ENCODE measurements at places on chromosomes 6 and 20.

- no peak for DNase-seq
Measured at GRCh38 chr6:31727034-31727716, 1.9 kb downstream of the DDAH2 start.

- no peak for DNase-seq
Measured at GRCh38 chr6:100838011-100838410, 43.1 kb downstream of the ASCC3 start.

DNA sequence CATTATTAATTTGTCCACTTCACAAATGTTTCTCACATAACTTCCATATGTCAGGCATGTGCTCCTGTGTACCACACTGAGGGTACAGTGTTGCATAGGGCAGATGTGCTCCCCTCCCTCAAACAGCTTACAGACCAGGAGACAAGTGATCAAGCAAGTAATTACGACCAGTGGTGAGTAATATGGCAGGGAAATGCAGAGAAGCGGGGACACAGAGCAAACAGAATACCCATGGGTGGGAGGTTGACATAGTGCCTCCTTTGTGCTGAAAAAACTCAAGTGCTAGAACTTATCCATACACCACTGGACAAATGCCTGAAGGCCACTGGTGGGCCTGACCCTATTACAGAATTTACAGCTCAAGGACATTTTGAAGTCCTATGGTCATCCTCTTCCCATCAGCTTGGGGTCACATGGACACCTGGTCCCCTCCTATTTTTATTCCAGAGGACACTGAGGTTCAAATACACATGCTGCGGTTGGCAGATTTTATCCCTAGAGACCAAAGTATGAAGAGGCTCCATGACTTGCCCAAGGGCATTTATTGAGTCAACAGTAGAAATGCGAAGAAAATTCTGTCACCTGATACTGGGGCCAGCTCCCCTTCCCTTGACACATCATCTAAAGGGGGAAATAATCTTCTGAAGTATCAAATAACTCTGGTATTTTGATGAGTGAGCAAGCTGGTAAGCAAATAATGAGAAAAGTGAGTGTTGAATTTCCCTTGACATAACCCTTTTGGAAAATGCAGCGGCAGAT lies 116.6 kb downstream of the QRSL1 start:
- no peak for DNase-seq

GRCh38 chr6:26123675-26123946 lies 36.4 kb downstream of the HFE start:
- no peak for DNase-seq

GRCh38 chr6:108423982-108424705 lies 129.3 kb downstream of the AFG1L start:
- DNase-seq, result no peak

- no peak for DNase-seq
Measured at GRCh38 chr6:8858854-8859331, 423.5 kb upstream of the SLC35B3 start.

- DNase-seq, result no peak
Measured at GRCh38 chr20:62952373-62952967, at the start of gene SLC17A9. TSS of gene SLC17A9 (plus strand) at chr20:62952709. CDS start at chr20:62952831, 122 bp downstream.

GRCh38 chr6:69294407-69294806 lies 502.4 kb downstream of the LMBRD1 start:
- DNase-seq, result no peak

GRCh38 chr20:51258582-51259165 lies 235.8 kb upstream of the KCNG1 start:
- no peak for DNase-seq

- no peak for DNase-seq
Measured at GRCh38 chr20:38840053-38840893, 34.8 kb downstream of the PPP1R16B start.

DNA sequence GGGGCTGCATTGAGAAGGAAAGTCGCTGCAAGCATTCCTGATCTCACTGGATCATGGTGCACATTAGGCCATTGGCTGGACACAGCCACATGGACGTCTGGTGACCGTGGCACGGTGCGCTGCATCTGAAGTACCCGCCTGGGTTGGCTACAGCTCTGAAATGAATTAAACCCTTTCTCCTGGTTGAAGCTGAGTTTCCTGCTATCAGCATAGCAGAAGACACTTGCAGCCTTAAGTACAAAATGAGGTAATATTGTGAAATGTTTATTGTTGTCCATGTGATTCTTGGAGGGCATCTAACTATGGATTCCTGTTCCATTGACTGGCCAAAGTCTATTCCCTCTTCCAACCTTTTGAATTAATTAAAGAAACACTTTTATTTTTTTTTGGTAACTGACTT lies 89.8 kb upstream of the ADTRP start:
- no peak for DNase-seq

DNA sequence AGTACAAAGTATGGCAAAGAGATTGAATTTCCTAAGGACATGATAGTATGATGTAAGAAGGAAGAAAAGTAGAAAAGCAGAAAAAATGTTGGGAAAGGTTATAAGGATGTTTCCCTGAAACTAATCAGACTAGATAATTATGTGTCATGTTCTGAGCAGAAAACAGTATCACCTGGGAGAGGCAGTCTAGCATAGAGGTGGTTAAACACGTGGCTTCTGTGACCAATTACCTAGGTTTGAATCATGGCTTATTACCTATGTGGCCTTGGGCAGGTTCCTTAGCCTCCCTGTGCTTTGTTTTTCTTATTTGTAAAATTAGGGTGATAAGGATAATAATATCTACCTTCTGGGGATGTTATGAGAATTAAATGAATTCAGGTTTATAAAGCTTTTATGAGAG lies 38.0 kb downstream of the SCGN start:
- DNase-seq, result no peak

- no peak for DNase-seq
Measured at GRCh38 chr20:22429175-22430153, 154.9 kb downstream of the FOXA2 start.

GRCh38 chr6:134657343-134657742 lies 292.6 kb downstream of the ALDH8A1 start:
- no peak for DNase-seq

DNA sequence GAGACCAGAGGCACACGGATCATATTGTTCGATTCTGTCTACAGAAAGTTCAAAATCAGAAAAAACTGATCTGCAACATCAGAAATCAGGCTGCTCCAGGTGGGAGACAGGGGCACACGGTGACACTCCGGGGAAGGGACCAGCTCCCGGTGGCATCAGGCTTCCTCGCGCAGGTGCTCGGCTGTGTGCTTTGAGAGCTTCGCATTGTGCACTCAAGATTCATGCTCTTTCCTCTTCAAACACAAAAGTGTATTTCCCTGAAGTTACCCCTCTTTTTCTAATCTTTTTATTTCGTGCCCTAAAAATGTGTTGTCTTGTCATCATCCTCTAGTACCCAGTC lies 108.1 kb downstream of the DLL1 start:
- no peak for DNase-seq

- no peak for DNase-seq
Measured at GRCh38 chr6:75770844-75771243, 21.8 kb downstream of the MYO6 start.

- DNase-seq, result no peak
Measured at GRCh38 chr6:79902046-79902445, 45.3 kb downstream of the ELOVL4 start.

DNA sequence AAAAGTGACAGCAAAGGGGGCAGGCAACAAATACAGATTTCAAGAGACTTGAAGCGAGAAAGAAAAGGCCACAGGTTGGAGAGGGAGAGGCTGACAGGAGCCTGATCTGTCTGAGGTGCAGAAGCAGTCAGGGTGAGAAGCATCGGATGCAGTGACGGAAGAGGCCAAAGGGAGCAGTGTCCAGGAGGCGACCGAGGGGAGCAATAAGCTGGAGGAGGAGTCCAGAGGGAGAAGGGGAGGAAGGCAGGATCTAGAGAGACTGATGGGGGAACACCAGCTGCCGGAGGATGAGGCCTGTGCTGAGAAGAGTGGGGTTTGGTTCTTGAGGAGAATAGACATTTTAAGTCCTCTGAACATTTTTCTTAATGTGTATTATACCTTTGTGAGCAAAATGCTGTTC lies 23.8 kb downstream of the FARS2 start:
- no peak for DNase-seq

DNA sequence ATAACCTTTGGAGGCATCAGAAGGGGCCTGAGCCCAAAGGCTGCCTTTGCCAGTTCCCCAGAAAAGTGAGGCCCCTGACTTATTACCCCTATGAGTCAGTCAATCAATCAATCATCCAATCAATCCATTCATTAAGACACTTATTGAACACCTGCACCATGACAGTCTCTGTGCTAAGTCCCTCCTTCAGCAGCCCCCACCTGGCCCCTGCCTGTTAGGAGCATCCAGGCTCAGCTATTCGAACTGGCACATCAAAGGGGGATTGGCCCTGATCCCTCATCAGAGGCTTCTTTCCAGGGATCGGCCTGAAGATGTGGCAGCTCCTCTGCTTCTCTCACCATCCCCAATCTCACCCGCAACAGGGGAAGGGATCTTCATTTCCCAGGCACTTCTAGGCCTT lies 27.7 kb upstream of the VEGFA start:
- no peak for DNase-seq

DNA sequence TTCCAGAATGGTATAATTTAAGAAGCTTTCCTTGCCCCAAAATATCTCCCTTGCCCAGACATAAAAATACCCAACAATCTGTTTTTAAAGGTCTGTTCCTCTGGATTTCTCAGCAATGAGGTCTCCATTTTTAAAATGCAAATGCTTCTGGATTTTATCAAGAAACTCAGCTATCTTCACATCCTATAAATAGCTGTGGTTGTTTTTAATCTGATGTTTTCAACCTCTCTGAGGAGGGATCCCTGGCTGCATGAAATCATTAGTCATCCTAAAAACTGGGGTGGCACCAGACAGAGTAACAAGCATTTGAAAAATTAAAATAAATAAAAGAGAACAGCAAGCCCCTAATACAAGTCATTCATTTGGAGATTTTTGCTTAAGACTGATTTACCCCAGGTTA lies 168.5 kb upstream of the ID4 start:
- DNase-seq, result no peak

- no peak for DNase-seq
Measured at GRCh38 chr20:51628533-51629398, 86.2 kb upstream of the NFATC2 start.

GRCh38 chr20:47484303-47484702 lies 17.4 kb upstream of the NCOA3 start:
- DNase-seq, result no peak

DNA sequence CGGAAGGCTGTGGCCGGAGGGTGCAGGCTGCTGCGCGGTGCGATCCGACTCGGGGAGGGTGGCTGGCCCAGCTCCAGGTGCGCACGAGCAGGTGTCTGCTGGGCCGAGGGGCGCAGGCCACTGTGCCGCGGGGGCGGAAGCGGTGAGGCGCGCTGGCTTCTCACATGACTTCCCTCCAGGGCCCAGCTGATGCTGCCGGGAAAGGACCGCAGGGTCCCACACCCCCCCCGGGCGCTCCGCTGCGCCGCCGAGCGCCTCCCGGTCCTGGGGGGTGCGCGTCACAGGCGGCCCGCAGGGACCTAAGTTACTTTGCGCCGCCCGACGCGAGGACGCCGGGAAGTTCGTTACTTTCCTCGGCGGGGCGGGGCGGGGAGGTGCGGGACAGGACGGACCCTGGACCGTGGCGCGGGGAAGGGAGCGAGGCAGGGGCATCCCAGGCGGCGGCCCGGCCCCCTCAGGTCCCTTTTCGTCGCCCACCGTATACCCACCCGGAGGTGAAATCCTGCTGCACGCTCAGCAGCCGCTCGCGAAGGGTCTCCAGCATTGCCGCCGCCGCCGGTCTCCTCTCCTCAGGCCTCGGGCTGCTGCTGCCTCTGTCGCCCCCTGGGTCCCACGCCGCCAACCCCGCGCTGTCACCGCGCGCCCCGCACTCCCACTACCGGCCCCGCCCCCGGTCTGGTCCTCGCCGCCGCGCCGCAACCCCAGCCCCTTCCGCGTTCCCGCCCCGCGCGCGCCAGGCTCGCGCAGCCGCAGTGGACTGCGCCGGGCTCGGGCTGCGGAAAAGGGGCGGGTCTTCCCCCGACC lies at the start of gene DTNBP1:
Gene DTNBP1, minus strand, starts transcription at position 703 of the 804 bp plus-strand sequence. Its CDS starts 159 bp downstream, at position 544.
- DNase-seq, result peak; percentile 66

DNA sequence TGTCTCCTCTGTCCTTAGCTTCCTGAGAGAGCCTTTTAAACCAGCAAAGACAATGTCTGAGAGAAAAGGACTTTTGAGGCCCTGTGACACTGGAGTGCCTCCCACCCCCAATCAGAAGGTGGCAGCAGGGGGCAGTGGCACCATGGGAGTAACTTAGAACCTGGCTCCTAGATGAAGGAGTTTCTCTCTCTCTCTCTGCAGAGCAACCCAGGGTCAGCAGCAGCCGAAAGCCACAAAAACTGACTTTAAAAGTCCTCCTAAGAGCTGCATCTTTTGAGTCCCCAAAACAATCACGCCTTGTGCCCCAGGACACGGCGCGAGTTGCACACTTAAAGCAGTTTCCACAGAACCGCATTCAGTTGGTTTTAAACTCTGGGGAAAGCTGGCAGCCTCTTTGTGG lies 5.3 kb upstream of the TCP11 start:
- no peak for DNase-seq

DNA sequence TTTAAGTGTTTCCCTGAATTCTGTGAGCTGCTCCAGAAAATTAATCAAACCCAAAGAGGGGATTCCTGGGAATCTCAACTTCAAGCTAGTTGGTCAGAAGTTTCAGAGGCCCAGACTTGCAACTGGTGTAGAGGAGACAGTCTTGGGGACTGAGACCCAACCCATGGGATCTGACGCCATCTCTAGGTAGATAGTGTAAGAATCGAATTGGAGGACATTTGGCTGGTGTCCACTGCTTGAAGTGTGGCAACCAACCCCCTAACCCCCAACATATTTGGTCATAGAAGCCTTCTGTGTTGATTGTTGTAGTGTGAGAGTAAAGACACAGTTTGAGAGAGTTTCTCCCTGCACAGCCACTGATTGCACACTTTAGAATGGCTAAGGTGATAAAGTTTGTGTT lies 103.5 kb upstream of the CARMIL1 start:
- DNase-seq, result no peak

DNA sequence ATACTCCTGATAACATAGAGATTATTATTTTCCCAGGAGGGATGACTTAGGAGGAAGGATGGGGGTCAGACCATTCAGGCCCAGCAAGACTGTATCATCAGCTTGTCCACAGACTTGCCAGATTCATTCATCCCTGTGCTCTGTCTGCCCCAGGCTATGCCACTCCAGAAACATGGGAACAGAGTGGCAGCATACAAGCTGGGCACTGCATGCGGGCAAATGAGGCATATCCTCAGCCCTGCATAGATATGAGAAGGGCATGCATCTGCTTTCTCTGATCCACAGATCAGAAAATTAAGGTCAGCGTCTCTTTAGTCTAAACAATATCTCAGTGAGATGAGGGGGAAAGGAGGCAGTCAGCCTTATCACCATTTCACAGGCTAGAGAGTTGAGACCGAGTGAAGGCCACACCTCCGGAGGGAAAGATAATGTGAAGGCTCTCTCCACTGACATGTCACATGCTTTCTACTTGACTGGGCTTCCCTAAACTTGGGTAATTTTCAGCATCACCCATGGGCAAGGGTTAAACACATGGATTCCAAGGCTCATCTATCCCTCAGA lies 140.5 kb downstream of the TFAP2B start:
- DNase-seq, result no peak

- no peak for DNase-seq
Measured at GRCh38 chr20:10047427-10047826, 12.6 kb downstream of the ANKEF1 start.

Data from omental fat pad (tissue), 4 donors.